ENCODE measurements at places on chromosomes 1 and 21.

DNA sequence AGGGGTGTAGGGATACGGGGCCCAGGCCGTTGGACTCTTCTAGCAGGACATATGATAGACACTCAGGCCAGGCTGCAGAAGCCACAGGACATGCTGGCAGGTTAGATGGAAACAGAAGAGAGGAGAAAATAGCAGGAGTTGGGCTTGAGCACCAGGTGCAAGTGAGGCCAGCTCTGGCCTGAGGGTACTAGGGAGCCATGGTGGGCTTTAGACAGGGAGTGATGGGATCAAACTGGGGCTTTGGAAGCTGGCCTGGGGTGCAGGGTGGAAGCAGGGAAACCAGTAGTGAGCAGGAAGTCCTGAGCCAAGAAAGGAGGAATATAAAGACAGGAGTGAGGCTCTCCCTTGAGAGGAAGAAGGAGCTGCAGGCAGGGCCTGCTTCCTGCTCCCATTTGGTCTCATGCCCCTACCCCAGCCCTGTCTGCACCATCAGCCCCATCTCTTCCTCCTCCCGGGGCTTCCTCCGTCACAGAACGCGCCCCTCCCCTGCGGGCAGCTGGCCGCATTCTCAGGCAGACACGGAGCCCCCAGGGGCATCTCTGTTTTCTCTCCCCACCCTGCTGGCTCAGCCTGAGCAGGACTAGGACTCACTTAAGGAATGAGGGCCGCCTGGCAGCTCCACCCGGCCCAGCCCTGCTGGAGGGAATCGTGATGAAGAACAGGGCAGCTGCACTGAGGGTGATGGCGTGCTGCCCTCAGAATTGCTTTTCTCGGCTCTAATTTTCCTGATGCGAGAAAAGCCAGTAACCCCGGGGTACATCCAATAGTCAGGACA is 165.5 kb upstream of the TMEM51 start:
- no peak for DNase-seq

DNA sequence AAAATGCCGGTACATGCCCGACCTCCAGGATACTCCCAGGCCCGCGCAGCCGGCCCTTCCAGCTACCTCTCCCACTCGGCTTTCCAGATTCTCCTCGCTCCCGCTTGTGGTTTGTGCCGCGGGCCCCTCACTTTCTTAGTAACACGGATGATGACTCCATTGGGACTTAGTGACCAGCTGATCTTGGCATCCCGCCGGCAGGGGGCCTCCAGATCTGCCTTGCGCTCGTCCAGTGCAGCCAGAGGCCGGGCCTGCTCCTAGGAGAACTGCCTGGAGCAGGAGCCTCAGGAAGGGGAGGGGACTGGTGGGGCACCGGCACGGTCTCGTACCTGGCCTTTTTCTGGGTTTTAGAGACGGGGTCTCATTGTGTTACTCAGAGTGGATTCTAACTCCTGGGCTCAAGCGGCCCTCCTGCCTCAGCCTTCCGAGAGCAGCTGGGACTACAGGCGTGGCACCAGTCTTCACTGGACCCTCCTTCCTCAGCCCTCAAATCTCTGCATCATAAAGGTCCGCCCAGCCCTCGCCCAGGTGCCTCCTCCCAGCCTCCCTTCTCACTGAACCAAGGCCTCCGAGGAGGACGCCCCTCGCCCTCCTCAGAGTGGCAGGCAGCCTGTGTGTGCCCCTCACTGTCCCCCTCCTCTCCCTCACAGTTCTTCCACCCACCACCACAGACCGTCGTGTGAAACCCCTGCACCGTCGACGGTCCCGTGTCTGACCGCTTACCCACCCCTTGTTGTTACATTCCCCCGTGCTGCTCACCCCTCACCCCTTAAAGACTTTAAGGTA is 78.6 kb downstream of the SLC25A24 start:
- no peak for DNase-seq

- peak; percentile 48 for DNase-seq
Observed at GRCh38 chr1:202122639-202123335, at the start of gene GPR37L1. GPR37L1 (plus strand) TSS chr1:202122917; CDS start chr1:202122964, 47 bp downstream.

DNA sequence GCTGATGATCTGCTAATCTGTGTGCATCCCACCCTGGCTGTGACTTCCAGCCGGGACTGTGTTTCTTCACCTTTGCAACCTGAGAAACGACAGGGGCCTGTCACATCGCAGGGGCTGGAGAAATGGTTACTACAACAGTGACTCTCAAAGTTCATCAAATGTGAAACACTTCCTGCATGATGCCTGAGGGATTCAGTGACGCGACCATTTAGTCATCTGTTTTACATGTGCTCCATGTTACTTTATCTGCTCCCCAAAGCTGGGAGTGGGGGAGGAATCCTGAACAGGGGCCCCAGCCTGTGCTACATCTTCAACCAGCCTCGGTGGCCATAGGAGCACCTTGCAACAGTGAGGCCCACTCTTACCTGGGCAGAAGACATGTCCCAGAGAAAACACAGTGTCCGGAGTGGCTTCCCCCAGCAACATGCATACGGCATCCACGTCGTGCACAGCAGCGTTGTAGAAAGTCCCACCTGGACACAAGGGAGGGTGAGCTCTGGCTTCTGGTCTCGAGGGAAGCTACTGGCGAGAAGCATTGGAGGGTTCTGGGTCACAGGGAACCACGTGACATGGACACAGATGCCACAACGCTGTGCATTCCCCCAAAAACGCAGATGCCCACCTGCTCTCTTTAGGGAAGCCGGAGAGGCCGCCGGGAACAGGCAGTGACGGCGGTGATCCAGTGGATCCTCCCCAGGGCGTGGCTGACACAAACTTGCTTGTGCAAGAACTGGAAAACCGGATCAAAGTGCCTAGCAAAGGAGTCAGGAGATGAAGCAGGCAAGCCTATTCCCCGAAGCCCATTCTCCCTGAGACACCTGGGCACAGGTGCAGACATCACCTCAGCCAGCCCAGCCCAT is 9.6 kb upstream of the CCDC27 start:
- no peak for DNase-seq

- DNase-seq, result no peak
Observed at GRCh38 chr1:182806015-182806678, 16.6 kb downstream of the NPL start.

DNA sequence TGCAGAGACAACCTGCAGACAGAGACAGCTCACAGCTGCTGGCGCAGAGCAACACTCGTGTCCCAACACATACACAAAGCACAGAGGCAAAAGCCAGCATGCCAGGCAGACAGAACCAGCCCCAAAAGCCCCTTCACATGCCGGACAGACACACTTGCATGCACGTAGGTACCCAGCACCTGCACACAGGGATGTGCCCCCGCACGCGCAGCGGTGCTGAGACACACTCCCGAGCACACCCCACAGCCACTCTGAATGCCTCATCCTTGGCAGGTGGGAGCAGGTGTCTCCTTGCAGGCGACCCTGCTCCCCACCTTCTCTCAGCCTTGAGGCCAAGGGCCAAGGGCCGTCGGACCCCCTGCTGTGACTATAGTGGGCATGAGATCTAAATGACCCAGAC is 41.2 kb upstream of the ZC3H12A start:
- no peak for DNase-seq

Data from uterus (tissue), 4 donors.